ENCODE measurements at places on chromosomes 4 and X. TPM values are rescaled to one million over a fixed set of nuclear protein-coding genes. Genes with fewer than 3 reads are reported as not detected.

The SNCA gene
- 21.9 TPM for total RNA-seq

The CXCL6 gene
- total RNA-seq, result 0.33 TPM

The KDR gene
- 13.2 TPM for total RNA-seq

The ZNF718 gene
- 9.4 TPM for total RNA-seq

The TMPRSS11F gene
- not detected for total RNA-seq

The LARP1B gene
- 18.6 TPM for total RNA-seq

The HSD17B13 gene
- total RNA-seq, result 1.8 TPM

The JADE3 gene
- 5.3 TPM for total RNA-seq

The MAGEB2 gene
- total RNA-seq, result not detected

The SLITRK2 gene
- total RNA-seq, result 0.28 TPM

The HS3ST1 gene
- 1.6 TPM for total RNA-seq

The DGAT2L6 gene
- not detected for total RNA-seq

The RGN gene
- total RNA-seq, result 12.1 TPM

The TCEAL1 gene
- 186 TPM for total RNA-seq

The CENPU gene
- 1.3 TPM for total RNA-seq

The ARHGAP6 gene
- 47.1 TPM for total RNA-seq

The TMEM150C gene
- 11.2 TPM for total RNA-seq

The WAS gene
- total RNA-seq, result 6.1 TPM

The UGT2B15 gene
- 0.36 TPM for total RNA-seq

The CFAP99 gene
- total RNA-seq, result not detected

The F8 gene
- total RNA-seq, result 10.5 TPM

The CT45A3 gene
- total RNA-seq, result not detected

The UGT2B17 gene
- not detected for total RNA-seq

The AVPR2 gene
- total RNA-seq, result 1.1 TPM

The LRIT3 gene
- 0.33 TPM for total RNA-seq

The TMEM271 gene
- not detected for total RNA-seq

All from sigmoid colon (tissue), 7 donors.